ENCODE measurements at places on chromosomes 4 and X.
A peak's percentile ranks its signal among the peaks of the same experiment; 100 is the strongest.

DNA sequence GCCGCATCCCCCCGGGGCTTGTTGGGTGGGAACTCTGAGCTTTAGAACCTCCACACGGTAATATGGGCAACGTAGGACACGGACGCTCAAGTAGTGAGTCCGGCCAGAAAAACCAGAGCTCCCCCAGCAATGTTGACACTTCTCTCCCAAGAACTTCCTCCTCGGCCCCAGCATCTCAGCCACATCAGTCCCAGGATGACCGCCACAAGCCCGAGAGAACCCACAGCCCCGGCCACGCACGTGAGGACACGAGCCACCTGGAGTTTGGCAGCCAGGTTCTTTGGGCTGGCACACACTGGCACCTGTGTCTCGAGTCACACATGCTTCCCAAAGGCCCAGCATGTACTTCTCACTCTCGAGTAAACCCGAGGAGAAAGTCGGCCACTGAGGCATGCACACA, 16.3 kb downstream of the CLDN34 start:
- DNase-seq = no peak

- no peak for DNase-seq
Observed at GRCh38 chr4:7037425-7037824, 5.7 kb upstream of the TADA2B start.

DNA sequence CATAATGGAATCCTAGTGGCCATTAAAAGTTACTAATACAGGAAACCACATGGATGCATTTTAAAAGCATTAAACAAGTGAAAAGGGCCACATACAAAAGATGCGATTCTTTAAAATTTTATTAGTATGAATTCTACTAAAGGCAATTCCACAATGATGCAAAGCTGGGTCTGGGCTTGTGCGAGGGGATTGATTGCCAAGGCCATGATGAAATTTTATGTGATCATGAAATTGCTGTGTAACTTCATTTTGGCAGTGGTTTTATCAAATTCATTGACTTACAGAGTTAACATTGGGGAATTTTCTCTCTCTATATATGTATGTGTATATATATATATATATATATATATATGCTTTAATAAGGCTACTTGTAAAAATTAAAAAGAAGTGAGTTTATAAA, 1142.5 kb upstream of the IGFBP7 start:
- no peak for DNase-seq

DNA sequence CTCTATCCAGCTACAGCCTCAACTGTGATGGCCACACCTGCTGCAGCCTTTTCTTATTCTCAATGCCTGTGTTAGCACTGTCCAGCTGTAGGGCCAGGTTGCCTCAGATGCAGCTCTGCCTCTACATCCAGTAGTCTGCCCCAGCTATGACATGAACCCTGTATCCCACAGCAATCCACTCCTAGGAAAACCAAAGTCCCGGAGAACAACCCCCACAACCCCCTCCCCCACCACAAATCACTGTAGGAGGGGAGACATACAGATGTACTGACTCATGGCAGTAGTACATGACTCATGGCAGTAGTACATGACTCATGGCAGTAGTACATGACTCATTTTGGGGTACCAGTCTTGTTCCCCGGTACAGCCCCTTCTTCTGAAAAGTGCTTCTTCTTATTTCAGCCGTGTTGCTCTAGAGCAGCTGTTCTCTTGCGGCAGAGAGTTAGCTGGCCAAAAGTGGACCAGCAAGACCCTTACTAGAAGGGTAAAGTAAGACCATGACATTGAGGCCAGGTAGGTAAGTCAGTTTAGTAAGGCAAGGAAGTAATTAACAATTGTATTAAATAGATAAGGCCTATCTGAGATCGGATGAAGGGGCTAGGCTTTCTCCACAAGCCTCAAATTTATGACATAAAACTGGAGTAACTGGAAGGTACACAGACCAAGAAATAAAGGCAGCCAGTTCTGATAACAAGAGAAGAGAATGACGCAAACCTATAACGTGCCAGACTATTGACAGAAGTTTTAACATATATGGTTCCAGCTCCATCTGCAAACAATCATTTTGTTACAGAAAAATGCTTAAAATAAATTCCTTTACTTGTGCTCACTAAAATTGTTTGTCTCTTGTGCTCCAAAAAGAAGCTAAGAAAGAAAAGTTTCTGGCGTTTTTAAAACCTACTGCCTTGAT, 221.4 kb downstream of the TACR3 start:
- DNase-seq = no peak

DNA sequence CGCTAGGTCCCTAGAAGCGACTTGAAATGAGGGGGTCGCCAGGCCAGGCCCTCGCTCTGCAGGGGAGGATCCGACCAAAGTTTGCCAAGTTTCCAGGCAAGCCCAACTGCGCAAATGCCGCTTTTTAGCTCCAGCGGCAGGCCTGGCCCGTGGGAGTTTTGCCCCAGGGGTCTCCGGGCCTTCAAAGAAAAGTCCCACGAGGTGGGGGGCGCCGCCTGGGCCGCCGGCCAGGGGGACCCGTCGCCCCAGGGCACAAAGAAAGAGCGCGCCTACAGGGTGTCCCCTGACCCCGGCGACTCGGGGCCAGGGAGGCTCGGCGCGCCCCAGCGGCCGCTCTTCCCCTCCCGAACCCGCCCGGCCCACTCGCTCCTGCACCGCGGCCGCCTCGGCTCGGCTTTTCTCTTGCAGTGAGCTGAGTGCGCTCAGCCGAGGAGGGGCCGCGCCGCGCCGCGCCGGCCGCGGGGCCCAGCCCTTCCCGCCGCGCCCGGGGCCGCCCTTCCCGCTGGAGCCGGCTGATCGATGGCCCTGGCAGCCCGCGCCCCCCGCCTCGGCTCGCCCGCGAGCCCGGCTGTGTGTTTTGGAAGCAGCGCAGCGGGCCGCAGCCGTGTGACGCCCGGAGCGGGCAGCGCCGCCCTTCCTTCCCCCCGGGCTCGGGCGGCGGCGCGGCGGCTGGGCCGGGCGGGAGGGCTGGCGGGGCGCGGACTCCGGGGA, 754 bp upstream of the KLF3 start:
- no peak for DNase-seq

DNA sequence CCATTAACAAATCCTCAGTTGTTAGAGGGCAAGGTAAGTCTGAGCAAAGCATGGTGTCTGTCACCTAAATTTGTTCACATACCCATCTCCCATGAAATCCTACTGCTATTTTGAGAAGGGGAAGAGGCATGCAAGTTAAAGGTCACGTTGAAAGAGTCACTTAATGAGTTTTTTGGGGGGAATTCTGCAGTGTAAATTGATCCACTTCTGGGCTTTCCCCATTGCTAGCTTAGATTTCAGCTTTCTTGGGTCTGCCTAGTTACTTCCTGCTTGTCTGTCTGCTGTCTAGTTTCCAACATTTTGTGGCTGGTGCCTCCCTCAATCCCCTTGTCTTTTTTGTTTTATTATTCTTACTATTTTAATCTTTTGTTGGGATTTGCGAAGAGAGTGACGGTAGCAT, 32.0 kb downstream of the CEP135 start:
- DNase-seq = no peak

- DNase-seq = peak; percentile 53
Observed at GRCh38 chrX:97563531-97564133, 679.9 kb downstream of the RPA4 start.

DNA sequence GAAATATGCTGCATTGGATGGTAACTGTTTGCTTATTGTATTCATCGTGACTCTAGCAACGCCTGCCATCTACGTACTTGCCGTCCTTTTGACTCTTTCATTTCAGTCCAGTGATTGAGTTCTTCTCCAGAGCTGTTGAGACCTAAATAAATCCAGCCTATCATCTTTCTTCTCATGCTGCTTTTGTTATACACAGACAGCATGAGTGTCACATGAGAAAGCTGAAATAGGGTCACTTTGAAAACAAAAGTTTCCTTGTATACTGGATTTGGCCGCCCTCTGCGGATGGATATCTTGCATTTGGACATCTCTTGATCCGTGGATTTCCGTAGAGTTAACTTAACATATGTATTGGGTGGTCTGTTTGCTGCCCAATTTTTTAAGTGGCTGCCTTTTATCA, 67.2 kb downstream of the TMPRSS11F start:
- no peak for DNase-seq

GRCh38 chr4:183449193-183449882, 4.9 kb downstream of the CDKN2AIP start:
- no peak for DNase-seq
